ENCODE measurements at places on chromosomes 4 and X. TPM values are rescaled to one million over a fixed set of nuclear protein-coding genes. Genes with fewer than 3 reads are reported as not detected.

DNA sequence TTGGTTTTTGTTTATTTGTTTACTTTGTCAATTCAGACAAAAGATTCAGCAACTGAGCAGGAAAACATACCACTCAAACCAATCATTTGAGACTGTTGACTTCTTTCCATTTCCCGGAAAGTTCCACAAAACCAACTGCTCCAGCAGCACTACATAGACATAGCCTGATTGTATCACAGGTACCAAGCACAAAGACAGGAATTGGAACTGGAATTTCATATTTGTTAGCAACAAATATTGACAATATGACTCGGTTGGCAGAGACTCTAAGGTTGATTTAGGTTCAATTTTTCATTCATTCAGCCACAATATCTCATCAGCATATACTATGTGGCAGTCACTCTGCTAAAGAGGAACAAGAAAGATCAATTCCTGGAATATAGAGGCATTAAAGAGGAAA, 364.0 kb downstream of the ZIC3 start:
- DNase-seq, result no peak

DNA sequence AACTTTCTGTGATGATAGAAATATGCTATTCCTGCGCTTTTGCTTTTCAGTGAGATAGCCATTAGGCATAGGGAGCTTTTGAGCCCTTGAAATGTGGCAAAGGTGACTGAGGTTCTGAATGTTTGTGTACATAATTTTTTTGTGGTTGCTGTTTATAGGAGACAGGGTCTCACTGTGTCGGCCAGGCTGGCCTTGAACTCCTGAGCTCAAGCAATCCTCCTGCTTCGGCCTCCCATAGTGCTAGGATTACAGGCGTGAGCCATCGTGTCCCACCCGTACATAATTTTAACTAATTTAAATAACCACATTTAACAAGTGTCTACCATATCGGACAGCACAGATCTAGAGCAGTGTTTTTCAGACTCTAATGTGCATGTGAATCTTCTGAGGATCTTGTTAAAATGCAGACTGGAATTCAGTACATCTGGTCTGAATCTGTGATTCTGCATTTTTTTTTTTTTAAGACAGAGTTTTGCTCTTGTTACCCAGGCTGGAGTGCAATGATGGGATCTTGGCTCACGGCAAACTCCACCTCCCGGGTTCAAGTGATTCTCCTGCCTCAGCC, 45.3 kb downstream of the CASP6 start:
- no peak for DNase-seq

DNA sequence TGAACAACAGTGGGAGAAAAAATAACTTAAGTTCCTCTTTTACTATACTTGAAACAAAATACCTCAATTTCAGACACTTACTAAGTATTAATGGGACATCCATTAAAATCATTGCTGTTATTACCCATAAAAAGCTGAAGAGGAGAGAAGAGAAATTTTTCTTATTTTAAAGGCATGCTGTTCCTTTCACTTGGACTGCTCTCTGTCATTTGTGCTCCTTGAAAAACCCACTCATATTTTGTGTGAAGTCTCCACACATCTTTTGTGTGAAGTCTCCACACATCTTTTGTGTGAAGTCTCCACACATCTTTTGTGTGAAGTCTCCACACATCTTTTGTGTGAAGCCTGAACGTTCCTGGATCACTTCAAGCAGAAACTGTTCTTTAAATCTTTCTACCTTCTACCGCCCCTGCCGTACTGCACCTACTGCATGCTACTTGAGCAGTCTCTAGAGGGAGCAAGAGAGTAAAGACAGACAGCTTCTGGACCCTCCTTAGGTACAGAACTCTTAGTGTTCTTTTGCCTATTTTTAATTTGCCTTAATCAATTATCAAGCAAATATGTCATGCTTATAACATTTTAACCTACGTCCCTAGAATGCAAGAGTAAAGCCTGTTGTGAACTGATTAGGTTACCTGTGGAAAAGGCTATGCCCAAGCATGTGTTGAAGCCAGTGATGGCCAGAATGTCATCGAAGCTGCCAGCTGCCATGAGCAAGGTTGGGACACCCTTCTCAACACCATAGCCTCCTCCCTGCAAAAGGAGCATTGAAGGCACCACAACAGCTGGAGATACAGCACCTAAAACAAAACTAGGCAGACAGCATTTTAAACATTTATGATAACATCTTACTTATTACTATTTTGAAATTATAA, 27.1 kb upstream of the SLC9B1 start:
- no peak for DNase-seq

- DNase-seq, result no peak
Measured at GRCh38 chr4:182604161-182604622, 313.0 kb downstream of the DCTD start.

- DNase-seq, result no peak
Measured at GRCh38 chr4:99677161-99677560, 19.5 kb upstream of the C4orf54 start.

- no peak for DNase-seq
Measured at GRCh38 chr4:94519925-94520789, 68.4 kb downstream of the PDLIM5 start.

- DNase-seq, result no peak
Measured at GRCh38 chr4:156686120-156686519, 285.5 kb downstream of the PDGFC start.

GRCh38 chr4:154073107-154073822, 284.4 kb upstream of the SFRP2 start:
- DNase-seq, result no peak

- DNase-seq, result no peak
Measured at GRCh38 chr4:98672583-98673287, 14.3 kb upstream of the TSPAN5 start.

DNA sequence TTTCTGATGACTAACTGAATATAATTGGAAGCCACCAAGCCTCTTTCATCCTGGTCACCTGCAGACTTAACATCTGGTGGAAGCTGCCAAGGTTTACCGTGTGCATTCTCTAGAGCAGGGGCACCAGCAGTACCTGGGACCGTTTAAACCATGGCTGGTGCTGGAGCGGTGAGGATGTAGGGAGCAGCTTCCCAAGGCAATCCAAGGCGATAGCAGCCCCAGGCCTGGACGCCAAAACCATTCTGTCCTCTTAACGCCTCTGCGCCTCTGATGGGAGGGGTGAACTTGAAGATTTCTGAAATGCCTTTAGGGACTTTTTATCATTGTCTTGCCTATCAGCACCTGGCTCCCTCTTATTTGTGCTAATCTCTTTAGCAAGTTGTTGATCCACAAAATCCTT, 37.3 kb upstream of the SPANXN2 start:
- DNase-seq, result no peak

DNA sequence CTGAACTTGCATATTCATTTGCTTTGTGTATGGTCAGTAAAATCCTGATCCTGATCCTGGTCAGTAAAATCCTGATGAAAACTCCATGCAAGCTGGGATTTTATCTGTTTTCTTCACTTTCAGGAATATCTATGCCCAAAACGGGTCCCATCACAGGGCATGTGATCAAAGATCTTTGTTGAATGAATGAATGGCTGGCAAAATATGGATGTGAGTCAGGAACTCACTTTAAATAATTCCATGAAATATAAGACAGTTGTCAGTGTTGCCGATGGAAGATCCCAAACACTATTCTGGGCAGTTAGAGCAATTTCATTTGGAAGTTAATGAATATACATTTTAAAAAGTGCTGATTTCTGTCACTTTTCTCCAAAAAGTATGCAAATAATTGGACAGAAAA, 598.4 kb downstream of the GBA3 start:
- no peak for DNase-seq

DNA sequence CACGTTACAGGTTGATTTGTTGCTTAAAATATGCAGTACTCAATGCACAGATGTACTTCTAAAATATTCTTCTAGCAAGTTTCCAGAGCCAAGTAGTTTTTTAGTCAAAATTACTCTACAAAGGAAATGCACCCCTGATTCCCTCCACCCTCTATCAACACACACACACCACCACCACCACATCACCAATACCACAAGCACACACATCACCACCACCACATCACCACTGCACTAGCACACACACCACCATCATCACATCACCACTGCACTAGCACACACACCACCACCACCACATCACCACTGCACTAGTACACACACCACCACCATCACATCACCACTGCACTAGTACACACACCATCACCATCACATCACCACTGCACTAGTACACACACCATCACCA, 105.2 kb upstream of the FRG1 start:
- no peak for DNase-seq

DNA sequence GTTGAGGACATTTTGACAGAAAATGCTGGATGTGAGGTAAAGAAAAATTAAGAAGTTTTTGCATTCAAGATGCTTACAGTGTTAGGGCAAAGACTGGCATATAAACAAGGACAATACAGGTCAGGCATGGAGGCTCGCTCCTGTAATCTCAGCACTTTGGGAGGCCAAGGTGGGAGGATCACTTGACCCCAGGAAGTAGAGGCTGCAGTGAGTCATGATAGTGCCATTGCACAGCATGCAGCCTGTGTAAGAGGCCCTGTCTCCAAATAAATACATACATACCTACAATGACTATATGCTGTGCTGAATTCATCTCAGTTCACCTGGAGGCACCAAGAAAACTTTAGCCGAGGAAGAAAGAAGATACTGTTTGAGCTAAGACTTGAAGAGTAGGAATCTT, 2.3 kb downstream of the MAGT1 start:
- no peak for DNase-seq

DNA sequence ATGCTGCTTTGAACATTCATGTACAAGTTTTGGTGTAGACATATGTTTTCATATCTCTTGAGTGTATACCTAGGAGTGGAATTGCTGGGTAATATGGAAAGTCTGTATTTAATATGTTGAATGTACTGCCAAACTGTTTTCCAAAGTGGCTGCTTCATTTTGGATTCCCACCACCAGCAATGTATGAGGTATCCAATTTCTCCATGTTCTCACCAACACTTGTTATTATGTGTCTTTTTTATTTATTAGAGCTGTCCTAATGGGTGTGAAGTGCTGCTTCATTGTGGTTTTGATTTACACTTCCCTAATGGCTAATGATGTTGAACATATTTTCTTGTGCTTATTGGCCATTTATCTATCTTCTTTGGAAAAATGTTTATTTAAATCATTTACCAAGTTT, 60.4 kb downstream of the BCOR start:
- DNase-seq, result no peak

- no peak for DNase-seq
Measured at GRCh38 chr4:29307256-29307655, 1412.9 kb upstream of the PCDH7 start.

DNA sequence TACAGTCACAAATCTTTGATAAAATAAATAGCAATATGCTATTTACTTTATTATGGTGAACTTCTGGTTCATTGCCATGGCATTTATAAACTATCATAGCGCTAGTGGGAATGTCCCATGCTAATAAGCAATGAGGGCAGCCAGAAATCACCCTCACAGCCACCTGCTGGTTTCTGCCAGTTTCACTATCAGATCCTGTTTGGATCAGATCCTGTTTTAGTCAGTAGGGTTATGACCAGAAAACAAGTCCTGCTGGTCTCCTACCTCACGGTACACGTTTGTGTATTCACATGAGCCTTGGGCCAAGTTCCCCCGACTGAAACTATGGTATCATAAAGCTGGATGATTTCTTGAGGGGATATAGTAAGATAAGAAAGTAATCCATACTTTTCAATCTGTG, 17.7 kb downstream of the FOXR2 start:
- DNase-seq, result no peak

DNA sequence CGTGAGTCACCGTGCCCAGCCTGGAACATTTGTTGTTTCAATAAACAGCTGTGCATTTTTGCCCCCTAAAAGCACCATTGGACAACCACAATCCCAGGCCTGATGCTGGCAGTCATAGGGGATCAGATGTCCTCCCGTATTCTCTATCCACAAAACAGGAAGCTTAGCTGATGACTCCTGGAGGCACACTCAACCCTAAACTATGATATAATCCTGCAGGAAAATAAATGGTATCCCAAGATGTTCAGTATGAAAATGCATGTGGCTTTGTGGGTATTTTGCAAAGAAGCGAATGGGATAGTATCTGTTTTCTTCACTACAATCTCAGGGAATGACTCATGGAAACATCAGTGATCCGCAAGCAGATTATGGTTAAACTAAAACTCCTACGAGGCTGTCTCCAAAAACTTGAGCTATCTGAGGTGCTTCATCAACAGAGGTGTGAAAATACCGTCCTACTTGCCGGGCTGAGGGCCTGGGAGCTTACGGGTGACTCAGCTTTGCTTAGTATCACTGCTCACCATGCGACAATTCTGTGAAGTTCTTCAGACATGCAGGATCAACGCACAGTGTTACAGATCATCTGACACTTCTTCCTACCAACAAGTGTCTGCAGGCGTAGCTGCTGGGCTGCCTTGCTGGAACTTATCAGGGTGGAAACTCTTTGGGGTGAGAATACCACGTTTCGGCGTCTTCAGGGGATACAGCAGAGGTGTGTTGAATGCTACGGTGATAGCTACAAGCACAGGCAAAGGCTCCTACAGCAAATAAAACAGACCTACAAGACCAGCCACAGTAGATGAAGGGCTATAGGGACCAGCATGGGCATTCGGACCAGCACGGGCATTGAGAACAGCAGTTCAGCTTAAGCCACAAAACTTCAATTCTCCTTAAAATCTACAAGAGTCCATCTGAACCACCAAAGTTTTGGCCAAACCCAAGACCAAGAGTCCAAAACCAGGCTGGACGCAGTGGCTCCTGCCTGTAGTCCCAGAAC, 148.5 kb downstream of the DHRSX start:
- DNase-seq, result no peak

- DNase-seq, result no peak
Measured at GRCh38 chr4:141389649-141390048, 169.0 kb downstream of the ZNF330 start.

DNA sequence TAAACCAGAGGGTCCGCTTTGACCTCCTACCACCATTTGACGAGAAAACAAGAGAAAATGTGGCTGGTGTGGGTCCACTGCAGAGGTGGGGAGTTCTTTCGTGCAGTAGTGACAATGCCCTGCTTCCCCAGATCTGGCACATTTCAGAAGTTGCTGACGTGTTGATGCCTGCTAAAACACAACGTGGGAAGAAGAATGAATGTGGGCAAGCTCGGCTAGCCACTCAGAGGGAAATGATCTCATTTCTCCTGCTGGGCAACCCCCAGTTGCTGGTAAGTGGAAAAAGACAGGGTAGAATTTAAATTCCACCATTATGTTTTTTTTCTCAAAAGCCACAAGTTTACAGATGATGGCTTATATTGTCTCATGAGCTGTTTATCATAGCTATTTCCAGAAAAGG, 77.9 kb downstream of the LUZP4 start:
- no peak for DNase-seq

GRCh38 chr4:89312066-89312465, 4.5 kb upstream of the GPRIN3 start:
- DNase-seq, result no peak

DNA sequence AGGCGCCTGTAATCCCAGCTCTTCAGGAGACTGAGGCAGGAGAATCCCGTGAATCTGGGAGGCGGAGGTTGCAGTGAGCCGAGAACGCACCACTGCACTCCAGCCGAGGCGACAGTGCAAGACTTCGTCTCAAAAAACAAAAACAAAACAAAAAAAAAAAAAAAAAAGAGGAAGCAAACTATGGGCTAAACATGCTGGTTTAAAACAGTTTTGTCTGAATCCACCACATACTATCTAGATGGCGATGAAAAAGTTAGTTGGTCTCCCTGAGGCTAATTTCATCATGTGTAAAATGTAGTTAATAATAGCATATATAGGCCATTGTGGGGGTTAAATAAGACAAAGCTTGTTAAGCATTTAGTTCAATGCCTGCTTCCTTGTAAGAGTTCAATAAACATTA, 451.1 kb downstream of the RPA4 start:
- no peak for DNase-seq

Gene HTN3
- not detected for total RNA-seq

Gene CT45A5
- not detected for total RNA-seq

Gene ARFIP1
- total RNA-seq, result 26.5 TPM

Gene KDR
- 160 TPM for total RNA-seq

Gene H2BW1
- total RNA-seq, result not detected

Gene RIPPLY1
- not detected for total RNA-seq

Gene DTHD1
- 1.3 TPM for total RNA-seq

Gene ZNF595
- total RNA-seq, result 22.5 TPM
